ENCODE measurements at places on chromosomes 12 and 14.
A peak's percentile ranks its signal among the peaks of the same experiment; 100 is the strongest.

- DNase-seq = peak; percentile 51
Measured at GRCh38 chr12:19894050-19894449, 454.8 kb downstream of the AEBP2 start.

DNA sequence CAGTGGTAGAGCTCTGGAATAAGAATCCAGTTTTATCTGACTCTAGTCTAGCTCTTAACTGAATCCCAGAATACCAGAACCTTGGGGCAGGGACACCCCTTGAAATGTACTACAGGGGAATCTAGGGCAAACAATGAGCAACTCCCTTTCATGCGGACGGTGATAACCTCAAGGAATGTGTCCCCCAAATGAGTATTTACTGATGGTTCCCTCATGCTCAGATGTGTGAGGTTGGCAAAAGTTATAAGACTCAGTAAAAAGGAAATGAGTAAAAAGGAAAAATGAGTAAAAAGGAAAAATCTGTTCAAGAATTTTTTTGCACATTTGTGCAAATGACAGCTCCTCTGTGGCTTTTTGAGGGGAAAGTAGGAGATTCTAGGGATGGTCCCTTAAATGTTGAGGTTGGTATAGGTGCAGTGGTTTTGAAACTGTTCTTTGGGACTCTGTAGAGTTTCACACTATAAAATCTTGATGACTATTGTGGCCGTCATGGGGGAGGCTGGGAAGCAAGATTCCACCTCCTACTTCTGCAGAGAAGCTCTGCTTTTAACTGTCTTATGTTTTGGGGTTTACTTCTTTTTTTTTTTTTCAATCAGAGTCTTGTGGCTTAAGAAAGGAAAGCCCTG, 58.6 kb downstream of the NRXN3 start:
- no peak for DNase-seq

DNA sequence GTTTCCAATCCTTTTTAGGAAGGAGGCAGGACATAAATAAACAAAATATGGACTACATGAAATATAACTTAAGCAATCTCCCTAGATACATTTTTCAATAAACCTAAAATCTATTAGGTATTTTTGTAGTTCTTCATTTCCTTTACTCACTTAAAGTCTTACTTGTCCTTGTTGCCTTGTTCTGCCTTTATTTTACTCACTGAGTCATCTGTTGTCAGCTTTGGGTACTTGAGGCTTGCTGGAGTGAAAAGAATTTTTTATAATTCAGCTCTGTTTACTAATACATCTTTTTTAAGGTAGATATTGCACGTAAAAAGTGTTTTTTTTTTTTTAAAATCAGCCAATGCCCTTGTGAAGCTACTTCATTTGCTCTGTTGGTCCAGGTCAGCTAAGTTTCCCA, 216.2 kb downstream of the PELI2 start:
- peak; percentile 34 for DNase-seq

DNA sequence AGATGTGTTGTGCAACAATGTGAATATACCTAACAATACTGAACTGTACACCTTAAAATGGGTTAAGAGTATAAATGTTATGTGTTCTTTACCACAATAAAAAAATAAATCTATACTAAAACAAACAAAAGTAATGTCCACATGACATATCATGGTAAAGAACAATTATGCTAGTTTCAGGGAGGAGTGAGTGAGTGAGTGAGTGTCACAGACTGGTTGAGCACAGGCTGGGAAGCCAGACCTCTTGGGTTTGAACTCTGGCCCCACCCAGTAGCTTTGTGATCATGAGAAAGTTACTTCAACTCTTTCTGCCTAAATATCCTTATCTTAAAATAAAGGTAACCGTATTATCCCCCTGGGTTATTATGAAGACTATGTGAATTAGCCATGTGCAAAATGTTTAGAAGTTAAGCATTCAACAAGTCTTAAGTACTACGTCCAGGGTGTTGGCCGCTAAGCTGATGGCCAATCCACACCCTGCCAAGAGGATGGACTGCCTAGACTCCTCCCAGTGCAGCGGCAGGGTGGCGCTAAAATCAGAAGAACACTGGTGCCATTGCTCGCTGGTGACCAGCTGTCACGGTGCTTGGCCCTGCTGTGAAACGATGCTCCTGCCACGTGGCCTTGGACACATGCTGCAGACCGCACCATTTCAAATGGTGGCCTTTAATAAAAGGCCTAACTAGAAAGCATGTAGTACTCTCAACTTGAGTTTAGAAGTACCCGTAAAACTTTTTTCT, 7.3 kb downstream of the SLC2A13 start:
- DNase-seq = no peak

DNA sequence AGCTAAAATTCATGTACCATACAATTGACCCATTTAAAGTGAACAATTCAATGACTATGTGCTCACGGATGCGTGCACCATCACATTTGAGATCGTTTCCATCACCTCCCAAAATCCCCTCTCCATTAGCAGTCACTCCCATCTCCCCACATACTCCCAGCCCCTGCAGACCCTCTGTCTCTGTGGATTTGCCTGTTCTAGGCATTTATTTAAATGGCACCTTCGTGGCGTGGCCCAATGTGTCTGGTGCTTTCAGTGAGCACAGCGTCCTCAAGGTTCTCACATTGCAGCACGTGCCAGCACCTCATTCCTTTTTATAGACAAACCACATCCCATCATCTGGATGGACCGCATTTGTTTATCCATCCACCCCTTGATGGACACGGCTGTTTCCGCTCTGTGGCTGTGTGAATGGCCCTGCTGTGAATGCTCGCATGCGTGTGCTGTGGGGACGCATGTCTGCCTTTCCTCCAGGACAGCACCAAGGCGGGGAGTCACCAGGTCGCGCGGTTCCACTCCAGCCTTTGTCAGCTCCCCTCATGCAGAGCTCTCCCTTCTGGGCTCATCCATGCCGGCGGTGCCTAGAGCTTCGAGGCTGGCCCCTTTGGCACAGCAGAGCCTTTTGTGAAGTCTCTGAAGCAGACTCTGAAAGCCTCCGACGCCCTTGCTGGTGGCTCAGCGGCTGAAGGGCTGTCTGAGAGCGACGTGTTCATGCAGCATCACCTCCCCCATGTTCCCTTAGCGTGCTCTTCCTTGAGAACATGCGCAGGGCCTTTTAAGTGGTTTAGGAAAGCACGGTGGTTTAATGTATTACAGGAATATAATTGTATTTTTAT, 184.4 kb downstream of the KIF26A start:
- DNase-seq = no peak

GRCh38 chr12:91853350-91854127, 292.1 kb downstream of the BTG1 start:
- DNase-seq = no peak

DNA sequence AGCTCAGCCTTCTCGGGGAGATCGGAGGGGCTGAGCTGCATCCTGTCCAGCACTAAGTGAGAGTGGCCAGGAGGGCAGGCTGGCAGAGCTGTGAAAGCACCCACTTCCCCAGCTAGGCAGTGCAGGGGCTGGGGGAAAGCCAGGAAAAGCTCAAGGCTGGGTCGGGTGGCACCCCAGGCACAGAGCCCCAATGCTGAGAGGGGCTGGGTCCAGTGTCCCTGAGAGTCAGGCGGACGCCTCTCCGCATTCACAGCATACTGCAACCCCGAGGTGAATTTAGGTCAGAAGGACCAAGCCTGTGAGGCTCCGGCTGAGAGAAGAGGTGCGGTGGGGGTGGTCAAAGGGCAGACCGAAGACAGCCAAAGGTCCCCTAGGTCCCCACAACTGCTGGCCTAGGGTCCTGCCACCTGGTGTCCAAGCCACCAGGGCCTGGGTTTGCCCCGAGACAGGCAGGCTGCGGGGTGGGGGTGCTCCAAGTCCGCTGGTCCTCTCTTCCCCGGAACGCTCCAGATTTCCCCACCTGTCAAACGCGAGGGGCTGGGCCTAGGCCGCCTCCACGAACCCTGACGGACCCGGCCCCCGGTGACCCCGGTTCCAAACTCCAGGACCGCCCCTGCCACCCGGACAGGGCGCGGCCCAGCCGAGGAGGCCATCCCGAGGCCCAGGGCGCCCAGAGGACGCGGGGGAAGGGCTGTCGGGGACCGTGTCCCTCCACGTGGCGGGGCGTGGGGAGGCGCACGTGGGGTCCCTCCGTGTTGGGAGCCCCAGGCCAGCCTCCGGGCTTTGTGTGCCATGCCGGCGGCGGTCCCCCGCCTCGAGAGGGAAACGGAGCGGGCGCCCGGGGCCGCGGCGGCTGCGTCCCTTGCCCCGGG, 527 bp downstream of the CAMKK2 start:
- no peak for DNase-seq

GRCh38 chr14:65294816-65295215, 117.7 kb upstream of the FUT8 start:
- no peak for DNase-seq

- no peak for DNase-seq
Measured at GRCh38 chr12:59980476-59980875, 384.6 kb downstream of the SLC16A7 start.

DNA sequence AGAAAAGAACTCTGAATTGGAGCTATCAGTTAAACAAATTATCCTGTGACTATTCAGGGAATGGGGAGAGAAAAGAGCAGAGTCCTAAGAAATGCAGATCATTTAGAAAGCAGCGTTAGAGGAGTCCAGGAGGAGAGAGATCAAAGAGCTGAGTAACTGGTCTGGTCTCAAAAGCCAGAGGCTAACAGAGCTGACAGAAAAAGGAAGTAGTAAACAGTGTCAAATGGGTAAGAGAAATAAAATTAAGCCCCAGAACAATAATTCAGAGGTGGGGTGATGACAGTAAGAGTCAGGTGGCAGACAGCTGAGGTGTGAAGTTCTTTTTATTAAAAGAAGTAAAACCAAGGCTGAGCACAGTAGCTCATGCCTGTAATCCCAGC, 19.3 kb downstream of the GXYLT1 start:
- DNase-seq = no peak

DNA sequence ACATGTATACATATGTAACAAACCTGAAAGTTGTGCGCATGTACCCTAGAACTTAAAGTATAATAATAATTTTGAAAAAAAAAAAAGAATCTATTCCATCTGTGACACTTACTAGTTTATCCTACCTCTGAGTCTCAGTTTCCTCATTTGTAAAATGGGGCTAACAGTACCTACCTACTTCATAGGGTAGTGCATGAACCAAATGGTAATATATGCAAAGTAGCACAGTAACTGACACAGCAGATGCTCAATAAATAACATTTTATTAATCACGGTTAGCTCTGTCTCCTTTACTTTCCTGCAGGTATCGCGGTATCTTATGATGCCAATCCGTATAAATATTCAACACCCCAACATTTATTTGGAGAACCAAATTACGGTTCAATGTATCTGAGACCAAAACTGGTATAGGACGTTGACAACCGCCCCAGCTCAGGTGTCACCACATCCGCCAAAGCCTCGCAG, 703 bp downstream of the TMED10 start:
- DNase-seq = no peak

All from fibroblast of the aortic adventitia (primary cell).